Left forelimb (tissue), 1 donor: ENCODE measurements at places on chromosomes 1 and 21.
A peak's percentile ranks its signal among the peaks of the same experiment; 100 is the strongest.

DNA sequence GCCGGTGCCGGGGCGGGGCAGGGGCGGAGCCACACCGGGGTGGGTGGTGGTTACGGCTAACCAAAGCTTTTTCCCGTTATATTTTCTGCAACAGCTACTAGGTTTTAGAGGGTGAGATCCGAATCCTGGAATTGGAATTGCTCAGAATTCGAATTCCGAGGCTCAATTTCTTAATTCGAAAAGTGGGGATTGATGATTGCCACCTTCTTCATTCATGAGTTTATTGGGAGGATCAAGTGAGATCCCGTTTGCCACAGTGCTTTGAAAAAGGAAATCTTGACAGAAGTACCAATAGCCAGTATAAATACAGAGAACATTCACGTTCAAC is 207 bp upstream of the SVBP start:
- no peak for DNase-seq

GRCh38 chr1:162293073-162293692 is 83.5 kb downstream of the SPATA46 start:
- DNase-seq: no peak

DNA sequence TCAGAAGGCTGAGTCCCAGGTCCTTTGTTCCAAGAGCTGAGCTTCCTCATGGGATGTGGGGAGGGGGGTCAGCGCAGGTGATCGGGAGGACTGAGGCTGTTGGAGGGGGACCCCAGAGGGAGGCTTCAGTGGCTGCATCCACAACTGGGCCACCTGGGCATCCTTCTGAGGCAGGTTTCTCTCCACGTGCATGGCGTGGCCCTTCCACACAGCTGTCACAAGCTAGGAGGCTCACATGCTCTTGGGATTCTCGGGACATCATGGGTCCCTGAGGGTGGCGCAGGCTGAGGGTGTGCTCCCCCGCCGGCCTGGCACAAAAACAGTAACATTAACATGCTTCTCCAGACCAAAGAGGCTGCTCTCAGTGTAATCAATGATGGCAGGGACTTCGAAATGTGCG is 229.6 kb upstream of the AJAP1 start:
- no peak for DNase-seq

DNA sequence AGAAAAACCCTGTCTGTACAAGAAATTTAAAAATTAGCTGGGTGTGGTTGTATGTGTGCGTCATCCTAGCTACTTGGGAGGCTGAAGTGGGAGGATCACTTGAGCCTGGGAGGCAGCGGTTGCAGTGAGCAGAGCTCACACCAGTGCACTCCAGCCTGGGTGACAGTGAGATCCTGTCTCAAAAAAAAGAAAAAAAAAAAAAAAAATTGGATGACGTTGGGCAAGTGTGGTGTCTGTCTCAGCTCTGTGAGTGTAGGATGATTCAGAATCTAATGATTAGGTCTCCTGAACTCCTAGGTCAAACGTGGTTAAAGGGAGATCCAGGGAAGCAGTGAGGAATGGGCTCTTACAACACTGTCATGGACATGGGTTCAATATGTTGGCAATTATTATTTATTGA is 435.9 kb downstream of the KIF26B start:
- DNase-seq: no peak

GRCh38 chr1:154993572-154994268 is at the start of gene LENEP:
Gene LENEP, plus strand, starts transcription at chr1:154993586. Its CDS starts 22 bp downstream, at chr1:154993608.
- DNase-seq: no peak

DNA sequence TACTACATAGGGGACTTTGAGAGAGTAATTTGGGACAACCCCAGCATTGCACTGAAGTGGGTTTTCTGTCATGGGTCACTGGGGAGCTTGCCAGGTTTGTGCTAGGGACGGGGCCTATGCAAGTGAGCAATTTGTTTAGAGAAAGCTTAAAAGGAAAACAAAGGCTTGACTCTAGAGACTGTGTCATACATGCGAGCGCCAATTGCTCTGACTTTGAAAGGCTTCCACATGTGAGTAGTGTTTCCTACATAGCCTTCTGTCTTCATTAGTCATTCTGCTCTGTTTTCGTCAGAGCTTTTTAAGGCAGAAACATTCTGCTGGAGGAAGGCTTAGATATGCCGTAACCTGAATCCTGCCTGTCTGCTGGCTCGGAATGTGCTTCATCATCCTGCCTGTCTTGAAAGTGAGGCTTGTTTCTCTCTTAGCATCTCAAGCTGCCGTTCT is 28.4 kb downstream of the TRIM45 start:
- DNase-seq: no peak

- DNase-seq: no peak
Observed at GRCh38 chr1:32757213-32757895, 54.8 kb upstream of the SYNC start.

DNA sequence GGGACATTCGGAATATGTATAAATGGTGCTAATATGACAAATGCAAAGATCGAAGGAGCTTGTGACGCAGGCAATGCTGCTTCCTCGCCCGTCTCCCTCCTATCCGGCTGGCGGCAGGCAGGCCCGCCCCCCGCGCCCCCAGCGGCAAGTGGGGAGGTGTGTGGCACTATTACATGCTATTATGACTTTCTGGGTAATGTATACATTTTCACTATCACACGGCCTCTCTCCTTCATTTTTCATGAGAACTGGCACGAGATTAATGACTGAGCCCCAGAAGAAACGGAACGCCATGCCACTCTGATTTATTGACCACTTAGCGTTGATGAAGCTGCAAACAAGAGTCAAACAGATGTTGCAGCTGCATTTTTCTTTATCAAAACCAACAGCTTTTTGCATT is 138.9 kb upstream of the VAMP3 start:
- DNase-seq: no peak

- DNase-seq: no peak
Observed at GRCh38 chr1:150152182-150152536, 2.4 kb downstream of the PLEKHO1 start.

DNA sequence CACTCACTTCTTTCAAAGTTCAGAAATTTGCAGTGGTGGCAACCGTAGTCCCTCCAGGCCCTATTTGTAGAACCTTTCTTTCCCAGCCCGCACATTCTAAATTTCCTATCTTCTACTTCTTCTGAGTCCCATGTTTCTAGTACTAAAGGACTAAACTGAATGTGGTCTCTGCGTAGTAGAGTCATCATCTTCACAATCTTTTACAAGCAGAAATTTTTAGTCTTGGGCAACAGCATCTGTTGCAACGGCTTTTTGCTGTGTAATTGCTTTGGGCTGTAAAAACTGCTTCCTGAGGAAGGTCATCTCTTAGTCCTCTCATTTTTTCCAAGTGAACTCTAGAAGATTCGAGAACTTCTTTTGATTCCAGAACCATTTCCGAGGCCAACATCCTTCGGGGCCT is 23.9 kb downstream of the VAV3 start:
- DNase-seq: no peak

DNA sequence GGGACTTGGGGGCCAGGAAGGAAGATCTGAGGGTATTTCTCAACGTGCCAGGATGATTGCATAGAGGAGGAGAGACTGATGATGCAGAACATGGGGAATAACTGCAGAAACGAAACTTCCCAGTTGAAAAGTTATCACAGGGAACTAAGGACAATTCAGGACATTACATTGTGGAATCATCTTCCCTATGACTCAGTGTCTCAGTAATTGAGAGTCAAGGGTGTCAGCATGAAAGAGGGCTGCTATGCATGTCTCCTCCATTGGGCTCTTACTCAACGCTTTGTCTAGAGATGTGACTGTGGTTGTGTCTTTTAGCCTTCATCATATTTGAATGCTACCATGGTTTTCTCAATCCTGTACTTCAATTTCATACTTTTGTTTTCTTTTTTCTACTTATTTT is 48.9 kb upstream of the PTGFR start:
- no peak for DNase-seq

DNA sequence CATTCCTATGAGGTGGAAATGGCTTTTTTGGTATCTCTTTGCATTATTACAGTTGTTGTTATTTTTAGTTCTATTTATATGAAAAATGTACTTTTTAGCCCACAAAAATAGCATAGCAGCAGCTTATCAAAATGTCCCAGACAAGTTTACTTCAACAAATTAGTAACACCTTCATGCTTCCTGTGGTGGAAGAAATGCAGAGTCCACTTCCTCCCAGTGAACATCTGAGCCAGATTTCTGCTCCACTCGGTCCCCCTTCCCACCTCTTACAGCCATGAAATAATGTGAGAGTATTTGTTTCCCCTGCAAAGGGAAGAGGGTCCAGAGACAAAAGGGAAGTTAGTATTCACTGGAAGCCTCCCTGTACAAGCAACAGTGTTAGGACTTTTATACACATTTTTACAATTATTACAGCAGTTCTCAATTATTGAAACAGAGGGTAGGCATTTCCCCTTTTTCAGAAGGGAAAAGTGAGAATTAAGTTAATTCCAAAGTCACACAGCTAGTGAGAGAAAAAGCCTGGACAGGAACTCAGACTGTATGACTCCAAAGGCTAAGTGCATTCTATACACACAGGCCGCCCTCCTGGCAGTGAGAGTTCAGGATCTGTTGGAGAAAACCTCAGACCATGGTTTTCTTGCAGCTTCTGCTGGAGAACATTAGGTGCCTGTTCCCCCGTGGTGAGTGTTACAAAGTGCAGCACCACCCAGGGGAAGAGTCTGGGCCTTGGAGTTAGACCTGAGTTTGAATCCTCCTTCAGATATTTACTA is 126.5 kb downstream of the PBX1 start:
- no peak for DNase-seq

DNA sequence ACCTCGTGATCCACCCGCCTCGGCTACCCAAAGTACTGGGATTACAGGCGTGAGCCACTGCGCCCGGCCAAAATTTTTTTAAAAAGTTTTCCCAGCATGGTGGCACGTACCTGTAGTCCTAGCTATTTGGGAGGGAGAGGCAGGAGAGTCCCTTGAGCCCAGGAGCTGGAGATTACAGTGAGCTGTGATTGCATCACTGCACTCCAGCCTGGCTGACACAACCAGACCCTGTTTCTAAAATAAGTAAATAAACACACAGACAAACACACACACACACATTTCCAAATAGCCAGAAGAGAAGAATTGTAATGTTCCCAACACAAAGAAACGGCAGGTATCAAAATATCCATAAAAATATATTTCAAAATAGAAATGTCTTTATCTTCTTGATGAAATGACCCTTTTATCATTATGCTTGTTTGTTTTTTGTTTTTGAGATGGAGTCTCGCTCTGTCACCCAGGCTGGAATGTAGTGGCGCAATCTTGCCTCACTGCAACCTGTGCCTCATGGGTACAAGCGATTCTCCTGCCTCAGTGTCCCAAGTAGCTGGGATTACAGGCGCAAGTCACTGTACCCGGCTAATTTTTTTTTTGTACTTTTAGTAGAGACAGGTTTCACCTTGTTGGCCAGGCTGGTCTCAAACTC is 9.3 kb downstream of the HES2 start:
- DNase-seq: no peak

DNA sequence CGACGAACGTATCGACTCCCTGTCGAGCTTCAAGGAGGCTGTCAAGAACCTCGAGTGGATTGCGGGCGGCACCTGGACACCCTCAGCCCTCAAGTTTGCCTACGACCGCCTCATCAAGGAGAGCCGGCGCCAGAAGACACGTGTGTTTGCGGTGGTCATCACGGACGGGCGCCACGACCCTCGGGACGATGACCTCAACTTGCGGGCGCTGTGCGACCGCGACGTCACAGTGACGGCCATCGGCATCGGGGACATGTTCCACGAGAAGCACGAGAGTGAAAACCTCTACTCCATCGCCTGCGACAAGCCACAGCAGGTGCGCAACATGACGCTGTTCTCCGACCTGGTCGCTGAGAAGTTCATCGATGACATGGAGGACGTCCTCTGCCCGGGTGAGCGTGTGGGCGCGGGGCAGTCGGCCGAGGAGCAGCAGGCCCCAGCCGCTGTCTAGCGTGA is 28.0 kb downstream of the COL6A2 start:
- peak; percentile 60 for DNase-seq

- no peak for DNase-seq
Observed at GRCh38 chr1:89550995-89551394, 26.4 kb downstream of the LRRC8B start.

- no peak for DNase-seq
Observed at GRCh38 chr1:211531194-211532087, 39.5 kb upstream of the RD3 start.

- DNase-seq: no peak
Observed at GRCh38 chr1:201295861-201296260, 12.6 kb downstream of the PKP1 start.

- DNase-seq: no peak
Observed at GRCh38 chr1:220966881-220967611, 87.8 kb downstream of the HLX start.

DNA sequence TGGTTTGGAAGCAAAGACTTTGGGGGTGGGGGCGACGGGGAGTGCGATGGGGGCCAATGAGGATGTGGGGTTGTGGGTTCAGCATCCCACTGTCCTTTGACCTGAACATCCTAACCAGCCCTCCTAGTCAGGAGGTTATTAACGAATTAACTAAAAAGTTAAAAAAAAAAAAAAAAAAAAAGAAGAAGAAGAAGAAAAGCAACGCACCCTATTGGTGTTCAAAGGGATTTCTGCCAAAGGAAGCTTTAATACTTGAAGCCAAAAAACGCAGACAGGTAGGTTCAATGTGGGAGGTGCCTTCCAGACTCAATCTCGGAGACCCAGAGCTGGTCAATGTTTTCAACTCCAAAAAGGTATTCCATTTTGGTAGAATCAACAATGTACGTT is 2.2 kb downstream of the CLIC6 start:
- DNase-seq: no peak

DNA sequence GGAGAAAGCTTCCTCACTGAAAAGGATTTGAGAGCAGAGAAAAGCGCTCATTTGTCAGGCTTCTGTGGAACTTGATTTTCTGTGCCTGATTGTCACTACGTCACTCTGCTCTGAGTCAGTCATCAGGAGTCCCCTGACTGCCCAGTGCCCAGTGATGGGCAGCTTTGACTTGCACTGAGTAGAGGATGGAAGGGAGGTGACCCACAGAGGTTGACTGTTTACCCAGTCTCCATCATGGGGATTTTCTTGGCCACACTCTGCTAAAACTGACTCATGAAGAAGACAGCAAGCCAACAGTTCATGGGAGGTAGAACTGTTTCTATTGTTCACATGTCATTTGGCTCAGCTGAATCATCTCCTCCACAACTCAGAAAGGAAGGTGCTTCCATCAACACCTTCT is 82.1 kb upstream of the DUSP10 start:
- no peak for DNase-seq

GRCh38 chr1:246564839-246565750 is 966 bp downstream of the TFB2M start:
- no peak for DNase-seq

DNA sequence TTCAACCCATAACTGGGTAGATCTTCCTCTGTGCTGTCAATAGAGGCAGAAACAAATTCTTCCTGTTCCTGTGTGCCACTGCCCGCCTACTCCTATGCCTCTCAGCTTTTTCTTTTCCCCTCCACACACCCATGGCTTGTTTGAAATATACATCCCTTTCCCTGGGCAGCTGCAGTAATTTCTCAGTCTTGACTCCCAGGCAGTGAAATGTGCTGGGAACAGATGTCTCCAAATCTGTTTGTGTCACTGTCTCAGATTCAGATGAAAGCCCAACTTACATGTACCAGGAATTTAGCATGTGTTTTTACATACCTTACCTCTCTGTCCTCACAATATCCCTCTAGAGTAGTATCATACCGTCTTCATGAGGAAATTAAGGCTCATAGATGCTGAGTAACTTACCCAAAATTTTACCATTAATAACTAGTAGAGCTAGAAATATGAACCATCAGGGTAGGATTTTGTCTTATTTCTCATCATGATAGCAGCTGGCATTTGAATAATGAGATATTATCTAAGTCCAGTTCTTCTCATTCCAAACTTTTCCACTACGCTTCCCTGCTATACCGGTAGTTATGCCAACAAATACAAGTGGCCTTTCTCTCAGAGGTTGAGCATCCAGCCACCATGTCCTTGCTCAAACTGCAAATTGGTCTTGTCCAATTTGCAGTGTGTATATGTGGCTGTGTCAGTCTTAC is 4.7 kb upstream of the VASH2 start:
- no peak for DNase-seq
